ENCODE measurements at places on chromosomes 4 and X.

DNA sequence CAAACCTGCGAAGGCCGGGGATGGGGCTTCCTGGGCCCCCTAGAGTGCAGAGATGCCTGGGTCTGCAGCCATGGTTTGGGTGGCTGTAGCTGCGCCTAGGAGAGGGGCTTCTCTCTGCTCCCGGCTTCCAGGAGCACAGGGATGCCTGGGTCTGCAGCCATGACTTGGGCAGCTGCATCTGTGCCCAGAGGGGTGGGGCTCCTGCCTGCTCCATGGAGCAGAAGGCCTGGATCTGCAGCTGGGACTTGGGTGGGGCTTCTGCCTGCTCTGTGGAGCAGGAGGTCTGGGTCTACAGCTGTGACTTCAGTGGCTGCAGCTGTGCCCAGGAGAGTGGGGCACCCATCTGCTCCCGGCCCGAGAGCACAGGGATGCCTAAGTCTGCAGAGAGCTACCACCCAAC lies 20.8 kb downstream of the SPON2 start:
- no peak for DNase-seq

GRCh38 chrX:3165808-3166207 lies 124.5 kb downstream of the ARSF start:
- DNase-seq, result no peak

DNA sequence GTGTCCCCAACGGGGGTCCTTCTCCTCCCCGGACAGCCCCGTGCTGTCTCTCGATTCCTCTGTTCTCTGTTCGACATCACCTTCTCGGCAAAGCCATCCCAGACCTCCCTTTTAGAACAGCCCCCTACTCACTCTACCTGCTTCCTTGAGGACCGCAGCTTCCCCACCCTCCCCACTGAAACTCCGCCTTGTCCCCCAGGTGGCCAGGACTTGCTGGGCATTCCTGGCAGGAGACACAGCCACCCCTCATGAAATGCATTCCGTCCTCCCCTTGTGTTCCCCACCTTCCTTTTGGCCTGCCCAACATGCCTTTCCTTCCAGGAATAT lies 34.8 kb upstream of the GPR78 start:
- DNase-seq, result no peak

GRCh38 chr4:154049457-154050181 lies 260.7 kb upstream of the SFRP2 start:
- DNase-seq, result no peak

DNA sequence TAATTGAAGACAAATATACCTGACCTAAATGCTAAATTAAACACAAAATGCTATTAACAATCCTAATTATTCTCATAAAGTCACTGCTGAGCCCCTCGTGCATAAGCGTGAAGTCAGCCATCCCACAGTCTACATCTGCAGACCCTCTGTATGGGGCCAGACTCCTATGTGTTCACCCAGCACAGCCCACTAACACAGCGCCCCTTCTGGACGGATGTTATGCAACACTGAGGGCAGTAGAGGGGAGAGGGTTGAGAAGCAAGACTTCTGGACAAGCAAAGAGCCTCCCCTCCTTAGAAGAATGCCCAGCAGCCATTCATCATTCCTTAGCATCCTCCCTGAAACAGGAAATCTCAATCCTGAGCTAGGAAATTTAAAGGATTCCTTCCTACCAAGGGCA lies 7.9 kb downstream of the TRPC3 start:
- no peak for DNase-seq

- DNase-seq, result no peak
These were observed 153.4 kb upstream of the ARSJ start for GRCh38 chr4:114132830-114133229.

DNA sequence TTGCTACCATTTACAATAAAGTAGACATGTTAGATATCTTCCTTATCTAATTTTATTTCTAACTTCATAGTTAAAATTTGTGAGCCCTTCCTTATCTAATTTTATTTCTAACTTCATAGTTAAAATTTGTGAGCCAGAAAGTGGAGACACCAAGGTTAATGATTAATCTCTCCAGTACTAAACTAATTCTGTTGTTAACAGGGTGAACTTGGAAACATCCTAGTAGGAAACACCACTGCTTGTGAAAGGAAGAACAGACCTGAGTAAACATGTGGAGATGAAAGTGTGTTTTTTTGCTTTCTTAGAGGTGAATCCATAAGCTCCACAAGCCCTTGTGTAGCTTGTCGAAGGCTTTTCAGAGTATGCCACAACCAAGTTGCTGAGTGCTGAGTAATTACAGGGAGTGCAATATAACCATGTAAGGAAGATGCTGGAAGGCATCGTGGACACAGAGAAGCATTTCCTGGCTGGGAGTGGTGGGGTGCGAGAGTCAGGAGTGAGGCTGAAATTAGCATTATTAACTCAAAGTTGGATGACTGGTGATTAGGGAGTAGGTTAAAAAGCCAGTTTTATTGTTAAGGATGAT lies 118.6 kb upstream of the NEIL3 start:
- DNase-seq, result no peak

DNA sequence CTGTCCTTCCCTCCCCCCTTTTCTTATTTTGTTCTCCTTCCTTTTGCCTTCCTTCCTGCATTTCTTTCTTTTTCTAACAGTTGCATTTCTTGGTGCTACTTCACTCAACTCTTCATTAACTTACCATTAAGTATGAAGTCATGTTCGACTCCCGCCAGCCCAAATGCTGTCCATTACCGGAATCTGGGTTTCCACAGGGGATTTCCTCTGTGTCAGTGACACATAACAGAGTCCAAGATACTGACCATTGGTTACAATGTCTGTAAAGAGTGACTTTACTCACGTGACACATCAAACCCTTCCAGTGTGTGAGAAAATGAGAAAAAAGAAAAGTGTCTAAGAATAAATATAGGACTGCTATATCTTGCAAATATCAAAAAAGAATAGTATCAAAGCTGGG lies 500.0 kb upstream of the FRG1 start:
- DNase-seq, result no peak

DNA sequence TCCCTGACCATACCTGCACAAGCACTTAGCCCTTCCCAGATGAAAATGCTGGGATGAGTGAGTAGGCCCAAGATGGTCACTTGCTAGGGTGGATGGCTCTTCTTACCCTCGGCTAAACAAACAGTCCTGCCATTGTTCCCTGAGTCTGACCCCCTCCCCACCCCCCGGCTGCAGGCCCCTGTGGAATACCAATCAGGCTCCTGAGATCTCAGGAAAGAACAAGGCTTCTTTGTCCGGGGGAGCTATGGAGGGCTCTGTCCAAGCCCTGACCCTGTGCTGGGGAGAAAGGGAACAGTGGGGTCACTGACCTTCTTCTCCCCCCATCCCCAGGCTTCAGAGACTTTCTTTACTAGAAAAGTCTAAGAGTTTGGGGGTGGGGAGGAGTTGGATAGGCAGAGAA lies 6.0 kb downstream of the PLP1 start:
- no peak for DNase-seq

- DNase-seq, result no peak
These were observed 2.9 kb downstream of the LETM1 start for GRCh38 chr4:1852904-1853623.

GRCh38 chrX:4964112-4964511 lies 1250.7 kb upstream of the PRKX start:
- DNase-seq, result no peak
